HT1080 (cell line): ENCODE measurements at places on chromosomes 7 and 10. TPM values are rescaled to one million over a fixed set of nuclear protein-coding genes. Genes with fewer than 3 reads are reported as not detected.

Gene NUTM2B
- 0.03 TPM in 1 of 2 replicates, not detected in the other for total RNA-seq

Gene FBXO24
- total RNA-seq, result 0.37 TPM in 1 of 2 replicates, not detected in the other

Gene MINPP1
- 26.5 and 27.3 TPM in 2 replicates for total RNA-seq

Gene CRHR2
- not detected in 2 replicates for total RNA-seq

Gene OR6B1
- total RNA-seq, result not detected in 2 replicates

Gene IFIT3
- total RNA-seq, result 5.4 and 5.9 TPM in 2 replicates

Gene AOC1
- not detected in 2 replicates for total RNA-seq

Gene SEMA3D
- 1.2 and 1.5 TPM in 2 replicates for total RNA-seq

Gene TCERG1L
- total RNA-seq, result not detected in 2 replicates

Gene CARD11
- total RNA-seq, result 0.17 and 0.43 TPM in 2 replicates

Gene AOAH
- total RNA-seq, result 0.79 and 1.4 TPM in 2 replicates

Gene ZFAND4
- 2.1 and 3.6 TPM in 2 replicates for total RNA-seq

Gene PIK3CG
- total RNA-seq, result 1.9 and 2.1 TPM in 2 replicates

Gene DLX6
- total RNA-seq, result 0.45 and 0.80 TPM in 2 replicates

Gene UNCX
- not detected in 2 replicates for total RNA-seq

Gene NUDT13
- total RNA-seq, result 1.9 and 2.5 TPM in 2 replicates

Gene SLC16A12
- 0.20 and 0.26 TPM in 2 replicates for total RNA-seq

Gene HYAL4
- total RNA-seq, result 0.13 TPM in 1 of 2 replicates, not detected in the other
